ENCODE measurements at places on chromosomes 11 and 22.

DNA sequence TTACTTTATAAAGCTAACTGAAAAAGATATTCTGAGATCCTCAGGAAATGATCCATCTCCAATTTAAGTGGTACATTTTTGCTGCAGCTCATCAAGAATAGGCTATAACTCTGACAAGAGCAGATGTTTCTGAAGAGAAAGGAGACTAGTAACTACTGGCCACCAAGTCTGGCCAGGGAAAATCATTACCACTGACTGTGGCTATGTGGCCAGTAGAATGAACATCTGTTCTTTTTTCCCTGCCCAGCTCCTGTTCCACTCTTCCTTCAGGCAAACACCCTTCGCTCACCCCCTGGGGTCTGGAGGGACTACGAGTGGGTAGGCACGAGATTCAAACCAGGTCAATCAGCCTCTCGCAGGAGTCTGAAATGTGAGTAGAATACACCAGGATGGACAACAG lies 23.9 kb downstream of the TMEM123 start:
- no peak for DNase-seq

- DNase-seq = no peak
These were observed 31.8 kb downstream of the GLB1L2 start for GRCh38 chr11:134363592-134363991.

- no peak for DNase-seq
These were observed 6.5 kb upstream of the ST3GAL4 start for GRCh38 chr11:126348806-126349582.

GRCh38 chr22:45529105-45529504 lies 26.4 kb downstream of the FBLN1 start:
- DNase-seq = no peak

DNA sequence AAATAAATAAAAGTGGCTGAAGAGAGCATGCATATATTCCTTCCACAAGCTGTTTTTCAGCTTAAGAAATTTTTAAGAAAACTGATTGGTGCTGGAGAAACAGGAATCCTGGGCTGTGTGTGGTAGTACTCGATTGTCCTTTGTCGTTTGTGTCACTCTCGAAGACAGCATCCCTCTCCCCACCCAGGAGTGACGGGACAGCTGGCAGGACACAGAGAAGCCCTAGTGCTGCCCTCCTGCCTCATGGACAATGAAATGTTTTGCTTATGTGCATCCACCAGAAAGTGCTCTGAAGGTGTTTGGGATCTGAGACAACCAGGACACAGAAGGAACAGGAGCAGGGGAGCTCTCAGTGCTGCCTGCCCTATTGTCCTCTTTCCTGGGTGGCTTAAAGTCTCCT lies 12.8 kb downstream of the PLAAT4 start:
- DNase-seq = no peak

GRCh38 chr11:134503596-134503995 lies 91.6 kb upstream of the B3GAT1 start:
- DNase-seq = no peak

DNA sequence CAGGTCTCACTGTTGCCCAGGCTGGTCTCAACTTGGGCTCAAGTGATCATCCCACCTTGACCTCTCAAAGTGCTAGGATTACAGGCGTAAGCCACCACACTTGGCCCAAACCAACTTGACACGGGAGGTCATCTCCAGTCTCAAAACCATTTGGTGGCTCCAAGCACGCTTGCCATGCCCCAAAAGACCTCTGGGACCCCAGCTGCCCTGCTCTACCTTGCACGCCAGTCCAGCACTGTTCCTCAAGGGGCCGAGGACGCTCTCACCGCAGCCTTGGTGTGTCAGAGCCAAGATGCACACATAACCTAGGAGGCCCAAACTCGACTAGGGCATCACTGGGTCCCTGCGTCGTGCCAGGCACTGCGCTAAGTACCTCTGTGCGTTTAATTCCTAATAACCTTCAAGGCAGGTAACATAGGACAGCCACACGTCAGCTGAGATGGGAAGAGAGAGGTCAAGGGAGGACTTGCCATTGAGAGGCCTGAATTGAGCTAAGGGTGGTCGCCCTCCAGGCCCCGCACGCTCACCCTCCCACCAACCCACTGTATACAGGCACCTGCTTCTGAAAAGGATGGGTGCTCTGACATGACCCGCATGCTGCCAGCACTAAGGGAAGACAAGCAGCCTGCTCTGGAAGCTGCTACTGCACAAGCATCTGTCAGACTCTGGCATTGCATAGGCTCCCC lies 4.6 kb upstream of the GAS2L1 start:
- no peak for DNase-seq

DNA sequence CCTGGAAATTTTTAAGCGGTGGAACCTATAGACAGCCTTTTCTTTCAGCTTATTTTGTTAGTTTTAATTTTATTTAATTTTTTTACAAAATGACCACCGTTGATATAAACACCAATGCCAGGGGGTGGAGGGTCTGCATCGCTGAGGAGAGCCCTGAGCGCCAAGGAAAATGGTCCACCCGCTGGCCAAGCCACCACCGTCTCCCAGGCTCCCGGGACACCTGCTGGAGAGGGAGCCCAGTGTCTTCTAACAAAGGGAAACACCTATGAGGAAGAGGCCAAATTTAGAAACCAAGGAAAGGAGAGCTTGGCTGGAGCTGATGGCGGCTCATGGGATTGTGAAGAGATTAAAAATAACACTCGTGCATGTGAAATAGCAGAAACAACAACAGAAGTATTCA lies 288 bp upstream of the KRTAP5-8 start:
- no peak for DNase-seq

DNA sequence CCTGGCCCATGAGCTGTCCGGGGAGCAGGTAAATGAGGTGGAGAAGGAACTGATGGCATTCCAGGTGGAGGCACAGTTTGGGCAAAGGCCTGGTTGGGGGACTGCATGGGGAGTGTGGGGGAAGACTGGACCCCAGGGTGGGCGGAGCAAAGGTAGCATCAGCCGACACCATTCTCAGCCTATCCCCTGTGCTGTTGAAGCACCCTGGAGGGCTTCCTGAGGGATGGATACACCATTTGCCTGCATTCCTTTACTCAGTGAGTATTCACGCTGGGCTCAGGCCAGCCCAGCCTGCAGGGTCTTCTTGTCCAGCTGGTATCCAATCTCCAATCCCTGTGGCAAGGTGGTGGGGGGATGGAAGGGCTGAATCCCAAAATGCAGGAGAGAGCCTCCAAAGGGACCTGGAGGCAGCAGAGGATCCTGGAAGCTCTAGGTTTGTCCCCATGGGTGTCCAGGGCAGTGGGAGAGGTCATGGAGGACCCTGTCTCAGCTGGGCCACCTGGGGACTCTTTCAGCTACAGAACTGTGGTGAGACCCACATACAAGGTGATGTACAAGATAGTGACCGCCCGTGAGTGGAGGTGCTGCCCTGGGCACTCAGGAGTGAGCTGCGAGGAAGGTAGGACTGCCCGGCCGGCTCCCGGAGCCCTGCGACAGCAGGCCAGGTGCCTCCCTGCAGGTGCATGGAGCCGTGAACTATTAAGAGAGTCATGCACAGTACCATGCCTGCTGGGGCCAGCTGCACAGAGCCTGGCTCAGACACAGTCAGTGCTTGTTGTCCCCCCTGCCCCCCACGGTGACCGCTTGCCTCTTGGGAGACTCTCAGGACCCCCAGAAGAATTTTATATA lies 9.5 kb downstream of the EMID1 start:
- DNase-seq = no peak

- no peak for DNase-seq
These were observed 27.4 kb downstream of the IL18BP start for GRCh38 chr11:72026090-72026489.

GRCh38 chr11:47464483-47464882 lies 15.5 kb upstream of the RAPSN start:
- no peak for DNase-seq

DNA sequence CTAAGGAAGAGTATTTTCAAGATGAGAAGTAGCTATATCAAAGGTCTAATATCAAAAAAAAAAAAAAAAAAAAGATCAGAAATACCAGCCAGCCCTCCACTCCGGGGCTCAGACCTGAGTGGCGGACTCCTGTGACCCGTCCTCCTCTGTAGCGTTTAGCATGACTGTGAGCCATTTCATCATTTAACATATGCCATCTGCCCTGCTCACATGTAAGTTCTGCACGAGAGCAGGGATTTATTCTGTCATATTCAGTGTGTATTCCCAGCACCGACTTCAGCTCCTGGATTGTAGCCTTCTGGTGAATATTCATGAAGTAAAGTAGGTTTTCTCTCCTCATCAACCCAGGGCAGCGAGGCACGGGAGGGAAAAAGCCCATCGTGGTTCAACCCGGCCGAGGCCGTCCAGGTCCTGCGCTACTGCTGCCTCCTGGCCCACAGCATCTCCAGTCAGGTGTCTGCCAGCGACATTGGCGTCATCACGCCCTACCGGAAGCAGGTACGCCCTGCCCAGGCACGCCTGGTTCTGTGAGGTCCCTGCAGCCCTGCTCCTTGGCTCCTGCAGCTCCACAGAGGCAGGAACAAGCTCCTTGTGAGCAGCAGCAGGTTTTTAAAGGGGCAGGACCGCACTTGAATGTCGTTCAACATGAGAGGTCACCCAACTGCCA lies 12.7 kb upstream of the PANX2 start:
- peak; percentile 22 for DNase-seq

DNA sequence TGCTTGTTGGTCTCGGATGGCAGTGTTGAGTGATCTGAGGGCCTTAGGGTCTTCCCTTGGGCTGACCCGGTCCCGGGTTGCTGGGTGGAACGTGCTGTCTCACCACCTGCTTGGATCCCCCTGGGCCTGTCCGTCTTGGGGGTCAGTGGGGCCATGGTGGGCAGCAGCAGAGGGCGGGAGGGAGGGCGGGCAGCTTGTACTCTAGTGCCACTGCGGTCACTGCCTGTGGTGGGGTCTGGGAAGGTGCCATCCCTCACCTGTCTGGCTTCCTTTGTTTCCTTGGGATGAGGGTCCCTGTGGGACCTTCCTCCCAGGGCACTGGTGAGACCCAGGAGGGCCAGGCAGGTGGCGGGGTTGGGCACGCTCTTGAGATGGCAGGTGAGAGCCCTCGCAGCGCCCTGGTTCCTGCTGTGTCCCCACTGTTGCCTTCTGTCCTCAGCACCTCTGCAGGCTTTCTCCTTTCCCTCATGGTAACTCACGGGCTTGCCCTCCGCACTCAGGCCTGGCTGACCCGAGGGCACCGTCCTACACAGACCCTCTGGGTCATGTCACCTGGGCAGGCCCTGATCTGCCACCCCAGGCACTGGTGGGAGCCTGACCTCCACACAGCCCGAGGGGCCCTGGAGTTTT lies 34.2 kb downstream of the TBC1D22A start:
- no peak for DNase-seq

- no peak for DNase-seq
These were observed 12.9 kb downstream of the CD59 start for GRCh38 chr11:33723238-33723881.

DNA sequence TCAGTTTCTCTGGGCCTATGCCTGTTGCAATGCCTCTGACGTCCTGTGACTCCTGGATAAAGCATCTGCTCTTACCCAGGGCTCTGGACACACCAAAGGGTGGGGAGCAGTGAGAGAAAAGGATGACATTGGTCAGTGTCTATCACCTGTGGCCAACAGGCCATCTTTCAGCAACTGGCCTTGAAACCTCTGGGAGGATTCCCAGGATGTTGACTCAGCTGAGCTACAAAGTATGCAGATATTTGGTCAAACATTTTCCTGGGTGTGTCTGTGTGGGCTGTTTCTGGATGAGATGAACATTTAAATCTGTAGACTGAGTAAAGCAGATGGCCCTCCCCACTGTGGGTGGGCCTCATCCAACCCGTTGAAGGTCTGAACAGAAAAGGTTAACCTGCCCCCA lies 149.9 kb downstream of the SPATA19 start:
- no peak for DNase-seq

GRCh38 chr22:37990301-37990700 lies 5.9 kb upstream of the SOX10 start:
- DNase-seq = no peak

DNA sequence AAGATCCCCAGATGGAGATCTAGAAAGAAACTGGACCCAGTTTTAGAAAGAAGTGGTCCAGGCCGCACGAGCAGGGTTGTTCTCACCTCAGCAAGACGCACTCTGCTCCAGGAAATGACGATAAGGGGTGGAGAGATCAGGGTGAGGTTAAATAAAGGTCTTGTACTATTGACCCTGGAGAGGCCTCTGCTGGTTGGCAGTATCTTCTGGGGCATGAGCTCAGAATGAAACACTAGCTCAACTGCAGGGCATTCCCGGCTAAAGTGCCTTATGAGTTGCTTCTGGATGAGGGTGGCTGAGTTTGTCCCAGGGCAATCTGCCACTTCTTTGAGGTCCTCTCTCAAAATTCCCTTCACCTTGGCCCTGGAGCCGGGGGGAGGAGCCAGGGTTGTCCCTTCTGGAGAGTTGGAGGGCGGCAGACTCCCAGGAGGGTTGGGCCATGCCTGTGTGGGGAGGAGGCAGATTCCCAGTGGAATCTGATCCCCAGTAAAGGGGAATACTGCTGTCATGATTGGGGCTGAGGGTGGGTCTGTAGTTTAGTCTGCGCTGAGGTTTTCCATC lies 10.9 kb downstream of the USP2 start:
- no peak for DNase-seq

Data from LNCaP clone FGC (cell line).